ENCODE measurements at places on chromosomes 11 and 22.

DNA sequence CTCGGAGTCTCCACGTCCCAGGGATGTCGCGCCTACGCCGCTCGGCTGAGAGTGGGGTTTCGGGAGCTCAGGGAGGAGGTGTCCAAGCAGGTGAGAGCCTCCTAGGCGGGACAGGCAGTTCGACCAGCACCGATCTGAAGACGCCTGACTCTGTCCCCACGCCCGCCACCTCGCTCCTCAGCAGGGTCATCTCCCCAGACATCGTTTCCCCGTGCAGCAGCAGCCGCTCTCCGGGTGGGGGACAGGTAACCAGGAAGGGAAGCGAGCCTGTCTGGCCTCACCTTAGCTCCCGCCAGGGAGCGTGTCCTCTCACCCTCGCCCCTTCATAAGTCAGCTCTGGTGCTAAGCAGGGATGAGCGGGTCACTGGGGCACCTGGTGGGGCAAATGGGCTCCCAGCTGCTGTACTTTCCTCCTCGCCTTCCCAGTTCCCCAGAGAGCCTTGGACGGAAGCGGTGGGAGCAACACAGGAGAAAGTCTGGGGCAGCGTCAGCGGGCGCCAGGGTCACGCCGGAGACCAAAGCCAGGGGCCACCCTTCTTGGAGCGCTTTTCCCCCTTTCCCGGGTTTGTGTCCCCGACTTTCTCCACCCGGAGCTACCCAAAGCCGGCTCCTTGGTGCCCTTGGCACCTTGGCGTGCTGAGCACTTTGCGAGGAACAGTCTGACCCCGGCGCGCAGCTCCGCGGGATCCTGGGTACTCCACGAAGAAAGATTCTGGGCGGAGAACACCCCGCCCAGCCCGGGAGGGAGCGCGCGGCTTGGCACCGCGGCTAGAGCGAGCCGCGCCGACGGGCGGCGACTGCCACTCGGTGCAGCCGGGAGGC is 1.6 kb downstream of the SPON1 start:
- no peak for DNase-seq

- no peak for DNase-seq
These were observed 27.5 kb downstream of the TPCN2 start for GRCh38 chr11:69076129-69076791.

GRCh38 chr22:31983911-31984656 is 39.7 kb downstream of the YWHAH start:
- no peak for DNase-seq

DNA sequence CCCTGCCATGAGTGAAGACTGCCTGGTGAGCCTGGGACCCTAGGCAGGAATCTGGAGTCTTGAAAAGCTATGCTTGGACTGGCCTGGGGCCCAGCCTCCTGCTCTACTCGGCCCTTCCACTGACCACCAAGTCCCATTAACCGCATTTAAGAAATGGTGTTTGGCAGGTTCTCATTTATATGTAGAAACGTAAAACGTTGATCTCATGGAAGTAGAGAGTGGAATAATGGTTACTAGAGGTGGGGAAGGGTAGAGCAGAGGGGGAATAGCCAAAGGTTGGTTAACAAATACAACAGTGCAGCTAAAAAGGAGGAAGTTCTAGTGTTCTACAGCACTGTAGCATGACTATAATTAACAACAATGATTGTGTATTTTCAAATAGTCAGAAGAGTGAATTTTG is 72.9 kb upstream of the EED start:
- no peak for DNase-seq
